ENCODE measurements at places on chromosomes 11 and 22.

DNA sequence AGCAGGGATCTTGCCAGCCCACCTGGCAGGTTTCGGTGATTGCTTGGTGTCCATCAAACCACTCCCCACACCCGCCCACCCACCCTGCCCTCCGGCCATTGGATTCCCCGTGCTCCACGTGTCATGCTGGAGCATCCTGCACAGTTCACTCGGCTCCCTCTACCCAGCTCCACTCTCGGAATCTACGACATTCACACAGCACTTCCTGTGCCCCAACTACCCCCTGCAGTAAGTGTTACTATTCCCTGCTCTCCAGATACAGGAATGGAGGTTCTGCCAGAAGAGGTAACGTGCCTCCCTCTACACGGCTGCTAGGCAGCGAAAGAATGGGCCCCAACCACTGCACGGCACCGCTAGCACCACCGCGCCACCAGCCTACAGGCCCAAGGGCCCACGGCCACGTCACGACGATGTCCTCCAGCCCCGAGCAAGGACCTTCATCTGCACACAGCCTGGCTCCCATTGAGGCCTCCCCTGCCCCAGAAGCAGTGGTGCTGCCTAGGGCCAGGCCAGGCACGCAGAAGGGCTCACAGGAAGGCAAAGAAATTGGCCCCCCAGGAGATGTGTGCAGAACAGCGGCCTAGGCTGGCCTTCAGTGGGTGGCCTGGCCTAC, 27.6 kb downstream of the WNT7B start:
- no peak for DNase-seq

DNA sequence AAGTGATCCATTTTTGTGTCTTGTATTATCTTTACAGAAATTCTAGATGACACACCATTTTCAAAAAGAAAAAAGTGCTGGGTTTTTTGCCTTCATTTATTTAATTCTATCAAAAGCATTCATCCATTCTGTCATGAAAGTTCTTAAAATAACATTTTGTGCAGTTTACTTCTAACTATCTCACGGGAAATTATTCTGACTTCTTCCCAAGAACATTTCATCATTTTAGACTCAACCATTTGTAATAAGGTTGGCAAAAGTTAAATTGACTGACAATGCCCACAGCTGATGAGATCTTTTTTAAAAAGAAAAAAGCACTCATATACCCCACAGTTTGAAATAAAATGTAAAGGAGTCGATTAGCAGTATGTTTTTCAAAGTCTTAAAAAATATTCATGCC, 68.5 kb downstream of the SBF2 start:
- no peak for DNase-seq

GRCh38 chr11:34411791-34412190, 26.9 kb upstream of the CAT start:
- DNase-seq, result no peak

DNA sequence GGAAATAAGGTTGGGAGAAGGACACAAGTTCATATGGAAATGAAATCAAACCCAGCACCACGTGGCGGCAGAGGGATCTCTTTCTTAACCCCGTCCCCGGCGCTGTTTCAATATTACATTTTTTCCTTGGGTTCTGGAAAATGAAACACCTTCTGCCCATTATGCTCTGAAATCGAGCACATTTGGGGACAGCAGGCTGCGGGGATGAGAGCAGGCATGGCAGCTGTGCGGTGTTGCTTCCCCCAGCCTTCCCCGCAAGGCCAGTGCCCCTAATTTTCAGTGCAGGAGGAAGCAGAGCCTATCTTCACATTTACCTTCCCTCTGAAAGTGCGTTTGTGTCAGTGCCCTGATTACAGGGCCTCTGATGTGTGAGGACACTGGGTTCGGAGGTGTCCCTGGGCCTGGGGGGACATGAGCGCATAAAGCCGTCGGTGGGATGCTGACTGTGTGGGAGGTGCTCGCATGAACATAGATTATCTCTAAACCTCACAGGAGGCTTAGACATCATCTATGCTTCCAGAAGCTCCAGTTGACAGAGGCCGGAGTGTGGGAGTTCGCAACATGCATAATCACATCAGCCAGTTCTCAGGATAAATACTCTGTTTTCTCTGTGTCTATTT, 921.3 kb downstream of the BRD1 start:
- DNase-seq, result no peak

- DNase-seq, result peak; percentile 36
These were observed 1130.4 kb downstream of the LRRC4C start for GRCh38 chr11:40328890-40329614.

DNA sequence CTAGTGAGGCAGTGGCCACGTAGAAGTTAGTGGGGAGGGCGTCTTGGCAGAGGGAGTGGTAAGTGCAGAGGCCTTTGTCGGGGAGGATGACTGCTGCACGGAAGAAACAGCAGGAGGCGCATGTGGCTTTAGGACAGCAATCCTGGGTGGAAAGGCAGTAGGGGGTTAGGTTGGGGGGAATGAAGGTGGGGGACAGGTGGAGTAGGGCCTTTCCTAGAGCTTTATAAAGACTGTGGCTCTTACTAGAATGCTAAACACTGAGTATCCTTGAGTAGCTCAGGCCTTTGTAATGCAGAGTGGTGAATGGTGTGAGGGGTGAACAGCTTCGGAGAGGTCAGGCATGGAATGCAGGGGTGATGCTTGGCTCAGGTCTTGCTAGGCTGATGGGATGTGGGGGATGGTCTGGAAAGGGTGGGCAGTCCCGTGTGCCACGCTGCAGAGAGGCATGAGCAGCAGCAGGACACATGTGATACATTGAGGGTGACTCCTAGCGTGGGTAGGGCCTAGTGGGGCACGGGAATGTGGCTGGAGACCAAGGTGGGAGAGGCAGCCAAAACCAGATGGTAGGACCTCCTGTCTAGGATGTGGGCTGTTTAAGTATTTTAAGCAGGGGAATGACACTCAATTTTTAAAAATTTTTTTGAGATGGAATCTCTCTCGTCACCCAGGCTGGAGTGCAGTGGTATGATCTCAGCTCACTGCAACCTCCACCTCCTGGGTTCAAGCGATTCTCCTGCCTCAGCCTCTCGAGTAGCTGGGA, 19.2 kb downstream of the AP2A2 start:
- no peak for DNase-seq

DNA sequence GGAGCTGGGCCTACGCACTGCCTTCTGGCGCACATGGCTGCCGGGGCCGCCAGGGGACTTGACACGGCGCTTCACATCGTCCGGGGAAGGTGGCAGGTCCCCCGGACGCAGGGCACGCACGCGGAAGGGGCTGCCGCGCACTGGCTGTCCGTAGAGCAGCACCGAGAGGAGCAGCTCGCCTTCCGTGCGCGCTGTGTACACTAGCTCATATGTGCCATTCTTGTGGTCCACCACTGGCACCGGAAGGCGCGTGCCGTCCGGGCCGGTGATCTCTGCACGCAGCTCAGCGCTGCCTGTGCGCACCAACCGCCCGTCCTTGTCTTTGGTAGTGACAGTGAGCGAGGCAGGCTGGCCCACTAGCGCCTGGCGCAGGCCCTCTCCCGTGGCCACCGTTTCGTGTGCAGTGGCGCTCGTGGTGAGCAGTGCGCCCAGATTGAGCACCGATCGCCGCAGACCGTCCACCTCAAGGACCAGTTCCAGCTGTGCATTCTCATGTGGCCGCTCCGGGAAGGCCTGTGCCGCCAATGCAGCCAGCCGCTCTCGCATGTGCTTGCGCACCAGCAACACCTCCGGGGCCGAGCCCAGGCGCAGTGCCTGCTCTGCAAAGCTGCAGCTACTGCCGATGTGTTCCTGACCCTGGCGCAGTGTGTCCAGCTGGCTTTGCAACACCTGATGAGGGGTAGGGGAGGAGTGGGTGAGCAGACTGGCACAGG, 15.7 kb upstream of the HPX start:
- DNase-seq, result no peak

Measured in SK-MEL-5 (cell line).